Kidney (tissue), 22 donors: ENCODE measurements at places on chromosomes 12 and 14. TPM values are rescaled to one million over a fixed set of nuclear protein-coding genes. Genes with fewer than 3 reads are reported as not detected.

The RDH5 gene
- 30.2 TPM for polyA plus RNA-seq

The AKT1 gene
- polyA plus RNA-seq: 70.6 TPM

DNA sequence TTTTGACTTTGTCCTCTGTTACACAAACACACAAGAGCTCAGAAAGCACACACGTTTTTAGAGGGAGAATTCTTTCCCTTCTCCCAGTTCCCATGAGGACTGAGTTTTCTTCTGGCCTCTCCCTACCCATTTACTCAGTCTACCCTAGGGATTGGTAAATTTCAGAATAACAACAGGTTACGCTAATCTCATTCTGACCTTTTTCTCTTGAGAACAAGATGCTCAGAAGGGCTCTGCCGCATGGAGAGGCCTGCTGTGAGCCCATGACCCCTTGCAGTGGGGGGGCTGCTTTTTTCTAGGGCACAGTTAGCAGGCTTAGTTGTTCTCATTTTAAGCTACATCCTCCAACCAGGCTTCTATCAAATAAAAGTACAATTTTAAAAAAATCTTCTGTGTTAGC, 69.5 kb downstream of the GPR135 start:
- no peak for DNase-seq

DNA sequence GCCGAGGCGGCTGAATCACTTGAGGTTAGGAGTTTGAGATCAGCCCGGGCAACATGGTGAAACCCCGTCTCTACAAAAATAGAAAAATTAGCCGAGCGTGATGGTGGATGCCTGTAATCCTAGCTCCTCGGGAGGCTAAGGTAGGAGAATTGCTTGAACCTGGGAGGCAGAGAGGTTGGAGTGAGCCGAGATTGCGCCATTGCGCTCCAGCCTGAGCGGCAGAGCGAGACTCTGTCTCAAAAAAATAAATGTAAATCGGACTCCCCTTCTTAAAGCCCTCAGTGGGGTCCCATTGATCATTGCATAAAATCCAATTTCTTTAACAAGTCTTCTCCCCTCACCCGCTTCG, 908 bp downstream of the TDP1 start:
- no peak for DNase-seq

- no peak for DNase-seq
These were observed 21.4 kb upstream of the ANKRD9 start for GRCh38 chr14:102530828-102531478.

- no peak for DNase-seq
These were observed 112.7 kb downstream of the METTL25 start for GRCh38 chr12:82470906-82471512.

DNA sequence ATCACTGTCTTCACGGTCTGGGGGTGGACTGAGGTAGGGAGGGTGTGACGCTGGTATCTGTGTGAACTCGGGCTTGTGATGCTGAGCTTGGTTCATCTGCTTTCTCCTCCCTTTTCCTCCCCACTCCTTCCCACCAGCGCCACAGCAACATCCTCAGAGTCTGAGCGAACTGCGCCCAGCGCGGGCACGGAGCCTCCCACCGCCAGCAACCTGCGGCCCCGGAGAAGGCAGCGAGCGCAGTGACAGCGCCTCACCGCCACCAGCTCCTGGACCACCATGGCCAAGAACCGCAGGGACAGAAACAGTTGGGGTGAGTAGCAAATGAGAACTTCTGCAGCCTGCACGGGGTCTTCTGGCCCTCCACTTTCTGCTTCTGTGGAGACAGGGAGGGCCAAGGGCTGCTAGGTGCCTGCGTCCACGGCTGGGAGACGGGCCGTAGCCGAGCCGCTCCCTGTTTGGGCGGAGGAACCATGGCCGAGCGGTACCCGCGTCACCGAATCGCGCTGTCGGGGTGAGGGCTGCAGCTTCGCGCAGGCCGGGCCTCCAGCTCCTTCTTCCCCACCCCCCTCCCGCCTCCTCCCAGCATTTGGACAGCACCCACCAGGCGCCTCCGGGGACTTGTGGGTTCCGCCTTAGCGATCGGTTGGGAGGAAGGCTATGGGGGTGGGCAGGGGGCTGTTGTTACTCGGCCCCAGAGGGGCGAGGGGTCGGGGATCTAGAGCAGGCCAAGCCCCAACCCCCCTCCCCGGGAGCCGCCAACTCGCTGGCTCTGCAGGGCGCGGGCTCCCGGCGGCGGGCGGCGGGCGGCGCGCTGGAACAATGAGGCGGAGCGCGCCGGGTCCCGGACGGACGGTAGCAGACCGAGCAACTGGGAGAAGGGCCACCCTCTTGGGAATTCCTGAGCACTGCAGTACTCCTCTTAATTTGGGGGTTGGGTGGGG, at the start of gene ATL1:
TSS of gene ATL1 (plus strand) at position 156 of the 941 bp plus-strand sequence. CDS start at position 277, 121 bp downstream.
- DNase-seq: peak; percentile 92

DNA sequence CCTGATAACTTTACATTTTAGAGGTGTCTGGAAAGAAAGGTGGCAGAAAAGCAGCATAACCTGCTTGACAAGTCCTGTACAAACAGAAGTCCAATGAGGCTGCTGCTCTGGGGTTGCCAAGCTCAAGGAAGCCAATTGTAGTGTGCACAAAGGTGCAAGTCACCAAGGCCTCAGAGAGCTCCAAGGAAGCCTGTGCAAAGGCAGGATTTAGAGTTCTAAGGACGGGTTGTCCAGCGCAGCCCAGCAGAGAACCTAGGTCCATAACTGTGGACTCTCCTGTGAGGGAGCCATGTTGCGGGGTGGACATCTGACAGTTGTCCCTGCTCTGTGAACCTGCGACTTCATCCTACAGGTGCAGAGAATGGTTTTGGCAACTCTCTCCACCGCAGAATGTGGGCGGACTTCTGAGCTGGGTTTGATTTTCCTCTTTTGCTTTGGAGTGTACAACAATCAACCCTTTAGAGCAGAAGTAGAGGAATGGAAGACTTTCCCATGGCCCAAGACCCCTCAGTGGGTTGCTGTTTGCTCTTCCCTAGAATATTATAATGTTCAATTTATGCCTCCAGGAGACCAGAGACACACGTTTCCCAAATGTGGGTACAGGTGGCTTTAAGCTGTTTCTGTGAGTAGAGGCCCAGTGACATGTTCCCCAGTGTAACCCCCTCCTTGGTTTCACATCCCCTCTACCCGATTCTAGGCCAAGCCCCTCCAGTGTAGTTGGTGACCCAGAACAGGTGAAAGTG, 81.0 kb downstream of the ETV6 start:
- peak; percentile 79 for DNase-seq
